Activated T-helper 1 cell treated with Interleukin-2 at 50 U/mL for 16 hours (primary cell): ENCODE measurements at places on chromosomes 1 and 21.

DNA sequence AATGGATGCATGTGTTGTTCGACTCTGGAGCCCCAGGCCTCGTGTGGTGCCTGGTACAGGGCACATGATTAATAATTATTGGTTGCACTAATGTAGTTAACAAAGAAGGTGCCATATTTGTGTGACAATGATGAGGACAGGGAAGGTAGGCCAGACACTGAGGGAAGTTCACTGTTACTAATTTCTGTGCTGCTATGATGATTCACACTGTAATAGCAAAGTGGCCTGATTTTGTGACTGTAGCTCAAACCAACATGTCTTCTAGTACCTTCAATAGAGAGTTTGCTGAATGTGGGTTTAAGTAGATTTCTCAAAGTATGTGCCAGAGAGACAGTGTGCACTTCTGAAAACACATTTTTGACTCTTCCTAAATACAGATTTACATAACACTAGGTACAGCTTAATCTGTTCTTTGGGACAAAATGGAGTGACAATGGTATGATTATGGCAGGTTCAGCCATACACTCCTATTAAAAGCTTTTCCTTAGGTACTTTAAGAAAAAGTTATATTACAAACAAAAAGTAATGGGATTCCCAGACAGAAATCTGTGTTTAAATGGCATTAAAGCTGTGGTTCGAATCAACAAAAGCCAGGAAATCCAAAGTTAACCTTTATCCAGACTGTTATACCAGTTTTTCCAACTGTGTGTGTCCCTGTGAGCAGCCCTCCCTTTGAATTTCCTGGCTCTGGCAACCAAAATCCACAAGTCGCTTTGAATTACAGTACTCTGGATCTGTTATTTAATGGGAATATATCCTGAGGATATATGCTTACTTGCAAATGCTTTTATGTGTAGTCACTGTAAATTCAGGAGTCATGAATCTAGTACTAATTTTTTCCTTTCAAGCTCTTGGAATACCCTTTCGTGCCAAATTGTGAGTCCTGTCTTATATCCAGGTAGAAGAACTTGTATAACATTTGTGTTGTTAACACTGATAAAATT is 277.1 kb upstream of the SGIP1 start:
- no peak for DNase-seq

GRCh38 chr1:13722808-13723360 is 22.9 kb downstream of the PRDM2 start:
- DNase-seq = no peak

- DNase-seq = no peak
Observed at GRCh38 chr1:201051399-201051798, 27.9 kb upstream of the KIF21B start.

DNA sequence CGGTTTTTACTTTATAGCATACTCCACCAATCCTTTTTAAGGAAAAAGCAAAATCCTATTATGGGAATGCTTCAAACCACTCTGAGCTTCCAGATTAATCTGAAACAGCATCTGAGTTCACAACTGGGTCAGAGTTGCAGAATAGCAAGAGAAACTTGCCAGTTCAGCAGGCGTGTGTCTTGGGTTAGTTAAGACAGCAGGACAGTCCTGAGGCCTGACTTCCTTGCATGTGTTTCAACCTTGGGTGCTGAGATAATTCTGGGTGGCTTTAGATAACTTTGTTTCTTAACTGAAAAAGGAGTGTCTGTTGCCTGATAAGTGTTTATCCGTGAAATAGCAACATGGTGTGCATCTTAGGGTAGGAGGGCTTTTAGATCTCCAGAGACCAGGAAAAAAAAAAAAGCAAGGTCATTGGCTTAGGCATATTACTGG is 169.2 kb downstream of the DHRS3 start:
- no peak for DNase-seq

GRCh38 chr1:2497891-2498290 is 21.8 kb downstream of the PLCH2 start:
- no peak for DNase-seq

DNA sequence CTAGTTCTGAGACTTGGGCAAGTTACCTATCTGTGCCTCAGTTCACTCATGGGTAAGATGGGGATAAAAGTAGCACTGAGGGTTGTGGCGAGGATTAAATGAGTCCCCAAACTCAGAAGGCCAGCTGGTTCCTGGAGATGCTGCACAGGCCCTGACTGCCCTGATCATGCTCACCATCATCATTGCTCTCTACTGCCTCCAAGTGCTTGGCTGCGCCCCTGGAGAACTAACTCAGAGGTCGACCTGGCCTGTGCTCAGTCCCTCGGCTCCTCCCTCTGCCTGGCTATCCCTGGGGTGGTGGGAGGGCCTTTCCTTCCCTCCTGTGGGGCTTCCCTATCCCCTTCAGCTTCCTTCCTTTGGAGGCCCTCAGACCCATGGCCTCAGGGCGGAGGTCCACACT is 5.6 kb downstream of the SLC5A9 start:
- DNase-seq = no peak

DNA sequence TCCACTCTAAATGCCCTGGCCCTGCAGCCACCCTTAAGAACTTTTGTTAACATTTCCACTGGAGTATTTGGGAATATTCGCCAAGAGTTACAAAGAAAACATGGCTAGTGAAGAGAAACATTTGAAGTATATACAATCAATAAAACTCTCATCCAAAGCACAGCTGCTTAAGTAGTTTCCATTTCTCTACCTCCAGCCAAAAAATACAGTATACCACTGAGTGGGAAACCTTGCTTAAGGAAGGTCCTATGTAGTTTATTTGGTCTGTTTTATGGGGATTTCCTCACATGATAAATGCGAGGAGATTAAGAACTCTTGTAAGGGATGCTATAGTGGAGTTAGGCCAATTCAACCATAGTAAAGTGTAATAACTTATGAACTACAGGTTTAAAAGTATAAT is 382.5 kb downstream of the NEGR1 start:
- DNase-seq = no peak

GRCh38 chr21:45949928-45950739 is 31.4 kb upstream of the COL6A1 start:
- no peak for DNase-seq

GRCh38 chr1:201002510-201002909 is 21.0 kb downstream of the KIF21B start:
- DNase-seq = no peak

DNA sequence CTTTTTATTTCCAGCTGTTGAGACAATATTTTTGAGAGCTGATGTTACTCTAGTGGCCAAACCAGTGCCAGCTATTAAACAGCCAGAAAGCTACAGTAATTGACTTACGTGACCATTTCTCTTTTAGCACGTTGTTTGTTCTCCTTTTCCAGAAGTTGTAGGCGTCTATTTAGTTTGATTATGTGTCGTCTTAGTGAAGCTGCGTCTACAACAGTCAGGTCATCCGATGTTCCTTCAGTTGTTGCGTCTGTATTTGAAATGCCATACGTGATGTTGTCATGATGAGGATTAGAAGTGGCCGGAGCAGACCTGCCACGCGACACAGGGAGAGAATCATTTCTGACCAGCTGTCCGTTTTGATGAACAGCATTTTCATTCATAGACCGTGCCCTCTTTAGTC is 38.2 kb downstream of the TMEM51 start:
- DNase-seq = no peak

GRCh38 chr1:20184997-20185833 is 681 bp upstream of the UBXN10 start:
- DNase-seq = peak; percentile 31

- no peak for DNase-seq
Observed at GRCh38 chr1:92709738-92710137, 75.2 kb downstream of the EVI5 start.

DNA sequence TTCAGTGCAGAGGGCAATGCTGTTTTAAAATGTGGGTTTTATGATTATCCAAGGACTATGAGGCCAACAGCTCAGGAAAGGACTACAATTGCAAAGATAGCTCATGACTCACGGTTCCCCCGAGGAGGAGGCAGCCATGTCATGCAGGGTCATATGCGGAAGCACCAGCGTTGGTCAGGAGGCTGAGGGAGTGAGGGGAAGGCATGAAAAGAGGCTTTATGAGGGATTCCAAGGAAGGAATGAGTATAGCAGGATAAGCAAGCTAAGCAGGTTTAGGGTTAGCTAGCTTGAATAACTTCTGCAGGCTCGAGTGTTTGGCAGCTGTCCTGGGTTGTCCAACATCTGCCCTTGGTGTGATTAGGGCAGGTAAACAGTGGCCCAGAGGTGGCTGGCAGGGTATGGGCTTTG is 495.1 kb downstream of the SETD4 start:
- no peak for DNase-seq

DNA sequence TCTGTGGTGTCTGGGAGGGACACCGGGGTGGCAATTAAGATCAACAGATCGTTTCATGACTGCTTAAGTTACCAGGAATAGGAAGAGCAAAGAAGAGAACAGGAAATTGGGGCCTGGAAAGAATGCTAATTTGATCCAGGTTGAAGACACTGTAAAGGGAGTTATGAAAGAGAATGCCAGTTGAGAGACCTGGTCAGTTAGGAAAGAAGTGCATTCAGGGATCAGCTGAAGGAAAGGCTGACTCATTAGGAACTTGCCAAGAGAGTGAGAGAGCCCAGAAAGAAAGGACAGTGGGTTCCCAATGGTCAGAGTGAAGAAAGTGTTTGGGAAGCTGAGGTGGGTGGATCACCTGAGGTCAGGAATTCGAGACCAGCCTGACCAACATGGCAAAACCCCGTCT is 119.6 kb downstream of the UBE2U start:
- no peak for DNase-seq

DNA sequence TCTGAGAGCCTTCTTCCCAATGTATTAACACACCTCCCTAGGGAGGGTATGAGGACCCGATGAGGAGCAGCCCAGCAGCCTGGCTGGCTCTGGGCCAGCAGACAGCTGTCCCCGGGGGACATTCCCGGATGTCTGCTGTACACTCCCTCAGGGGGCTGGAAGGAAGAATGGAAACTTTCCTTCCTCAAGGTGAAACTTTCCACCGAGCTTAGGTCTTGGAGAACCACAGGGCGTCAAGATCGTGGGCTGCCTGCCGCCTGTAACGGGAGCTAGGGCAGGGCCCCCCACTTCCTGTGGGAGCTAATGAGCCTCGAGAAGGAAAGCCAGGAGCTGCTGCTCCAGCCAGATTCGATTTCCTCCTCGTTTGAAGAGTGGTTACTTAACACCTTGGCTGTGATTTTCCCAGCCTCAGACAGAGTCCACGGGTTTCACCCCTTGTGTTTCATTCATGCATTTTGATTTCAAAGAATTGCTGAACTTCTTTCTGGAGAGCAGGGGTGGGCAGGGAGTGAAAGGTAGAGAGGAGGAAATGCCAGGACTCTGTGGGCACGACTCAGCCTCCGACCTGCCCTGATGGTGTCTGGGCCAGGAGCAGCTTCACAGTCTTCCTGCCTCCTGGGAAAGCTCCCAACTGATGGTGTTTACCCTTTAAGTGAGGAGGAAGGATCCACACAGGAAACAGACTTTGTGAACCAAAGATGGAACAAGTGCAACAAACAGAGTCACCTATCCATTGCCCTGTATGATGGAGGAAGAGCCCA is 29.7 kb downstream of the UBE2T start:
- no peak for DNase-seq

GRCh38 chr1:41547781-41548560 is 63.5 kb upstream of the EDN2 start:
- no peak for DNase-seq

- DNase-seq = no peak
Observed at GRCh38 chr1:94362466-94363058, 55.6 kb upstream of the ABCD3 start.

- no peak for DNase-seq
Observed at GRCh38 chr1:192762265-192762664, 46.6 kb upstream of the RGS2 start.

DNA sequence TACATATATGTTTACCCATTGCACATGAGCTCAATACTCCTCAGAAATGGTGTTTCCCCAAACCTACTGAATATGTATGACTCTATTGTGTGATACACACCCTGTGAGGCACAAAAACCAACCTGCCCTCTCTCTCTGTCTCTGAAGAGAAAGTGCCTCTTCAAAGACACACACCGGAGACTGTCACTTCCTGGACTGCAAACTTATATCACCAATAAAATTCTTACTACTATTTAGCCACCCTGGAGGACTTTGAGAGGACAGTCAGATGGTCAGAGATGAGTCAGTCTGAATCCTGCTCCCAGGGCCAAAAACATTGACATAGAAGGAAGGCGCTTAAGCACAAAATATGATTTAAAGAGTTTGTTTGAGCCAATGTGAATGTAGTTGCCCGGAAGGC is 110.4 kb downstream of the PPIAL4G start:
- no peak for DNase-seq

GRCh38 chr1:198187973-198188588 is 31.3 kb downstream of the NEK7 start:
- no peak for DNase-seq

DNA sequence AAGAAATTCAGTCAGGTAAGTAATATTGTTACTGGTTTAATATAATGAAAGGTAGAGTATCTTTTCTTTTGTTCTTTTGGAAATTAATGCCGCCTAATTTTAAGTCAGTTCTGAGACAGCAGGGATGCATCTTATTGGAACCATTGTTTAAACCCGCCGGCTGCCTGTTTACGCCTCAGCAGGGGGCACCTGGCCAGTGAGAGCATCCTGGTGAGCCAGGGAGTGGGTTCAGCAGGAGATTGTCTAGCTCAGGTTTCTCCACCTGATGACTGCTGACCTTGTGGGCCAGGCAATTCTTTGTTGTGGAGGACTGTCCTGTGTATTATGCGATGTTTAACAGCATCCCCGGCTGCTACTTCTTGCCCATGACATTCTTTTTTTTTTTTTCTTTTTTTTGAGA is 30.2 kb downstream of the CHAF1B start:
- no peak for DNase-seq

GRCh38 chr21:32330784-32331311 is 32.2 kb downstream of the MRAP start:
- no peak for DNase-seq

- DNase-seq = no peak
Observed at GRCh38 chr21:33069994-33070743, at the start of gene OLIG1. TSS of gene OLIG1 (plus strand) at chr21:33070141. CDS start at chr21:33070247, 106 bp downstream.
